ENCODE measurements at places on chromosomes 3 and 15.

DNA sequence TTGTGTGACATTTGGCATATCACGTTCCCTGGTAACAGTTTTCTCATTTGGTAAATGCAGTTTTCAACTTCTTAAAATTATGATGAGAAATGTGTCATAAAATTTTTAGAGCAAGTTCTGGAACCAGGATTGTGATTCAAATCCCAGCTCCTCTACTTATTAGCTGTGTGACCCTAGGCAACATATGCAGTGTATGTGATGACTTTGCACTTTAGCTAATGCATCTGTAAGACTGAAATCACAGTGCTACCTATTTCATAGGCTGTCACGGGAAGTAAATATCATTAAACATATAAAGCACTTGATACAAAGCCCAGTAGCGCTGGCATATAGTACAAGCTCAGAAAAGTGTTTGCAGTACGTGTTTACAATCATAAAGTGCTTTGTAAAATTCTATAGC is 419.4 kb downstream of the GRM7 start:
- DNase-seq = no peak

GRCh38 chr3:54243960-54244682 is 121.8 kb downstream of the CACNA2D3 start:
- DNase-seq = no peak

DNA sequence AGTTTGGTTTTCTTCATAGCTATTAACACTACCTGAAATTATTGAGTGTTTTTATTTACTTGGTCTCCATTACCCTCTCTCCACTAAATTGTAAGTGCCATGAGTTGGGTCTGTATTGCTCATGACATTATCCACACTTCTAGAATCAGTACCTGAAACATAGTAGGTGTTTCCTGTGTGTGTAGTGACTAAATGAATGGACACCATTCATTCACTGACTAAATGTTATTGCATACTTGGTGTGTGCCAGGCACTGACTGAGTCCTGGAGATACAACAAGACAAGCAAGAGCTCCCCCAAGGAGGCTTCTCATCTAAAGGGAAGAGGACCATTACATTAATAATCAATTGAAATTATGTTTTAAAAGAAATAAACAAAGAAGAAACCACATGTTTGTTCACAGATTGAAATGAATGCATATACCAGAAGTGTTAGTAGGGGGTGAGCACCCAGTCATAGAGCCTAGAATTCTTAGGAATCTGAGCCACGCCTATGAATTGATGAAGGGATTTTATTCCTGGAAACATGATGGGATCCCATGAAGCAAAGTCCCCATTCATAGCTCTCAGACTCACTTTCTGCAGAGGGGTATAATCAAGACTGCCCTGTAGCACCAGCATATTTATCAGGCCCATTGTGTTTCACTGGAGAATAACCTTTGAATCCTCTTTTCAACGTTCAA is 31.7 kb upstream of the ATOSA start:
- no peak for DNase-seq

DNA sequence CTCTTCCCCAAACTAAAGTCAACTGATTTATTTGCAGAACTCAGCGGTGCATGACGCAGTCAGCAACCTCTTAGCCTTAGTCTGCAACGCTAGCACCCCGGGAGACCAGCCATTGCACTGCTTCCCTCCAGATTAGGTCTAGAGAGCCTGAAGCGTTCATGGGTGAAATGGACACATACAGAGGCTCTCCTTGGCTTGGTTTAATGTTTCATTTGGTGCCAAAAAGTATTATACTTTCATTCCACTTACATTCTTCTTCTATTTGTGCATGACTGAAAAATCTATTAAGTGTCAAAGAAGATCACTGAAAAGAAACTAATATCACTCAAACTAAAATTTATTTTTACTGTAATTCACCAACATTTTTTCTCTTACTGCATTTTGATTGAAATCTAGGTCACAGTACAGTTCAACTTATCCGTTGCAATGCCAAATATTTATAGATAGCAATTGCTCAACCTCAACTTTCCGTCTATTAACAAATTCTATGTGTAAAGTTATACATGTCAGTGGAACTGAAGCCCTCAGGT is 116.2 kb downstream of the ROBO1 start:
- DNase-seq = peak; percentile 68

- DNase-seq = no peak
Observed at GRCh38 chr15:60831540-60831939, 352.6 kb upstream of the ICE2 start.

Measured in eye (tissue), 1 donor.